ENCODE measurements at places on chromosomes 1 and 21.

GRCh38 chr1:223765719-223766340 is 53.5 kb downstream of the CAPN2 start:
- no peak for DNase-seq

GRCh38 chr1:1429671-1430073 is 5.8 kb upstream of the VWA1 start:
- DNase-seq: peak; percentile 73

- DNase-seq: peak; percentile 98
Observed at GRCh38 chr1:21022279-21023040, 154.2 kb downstream of the EIF4G3 start.

DNA sequence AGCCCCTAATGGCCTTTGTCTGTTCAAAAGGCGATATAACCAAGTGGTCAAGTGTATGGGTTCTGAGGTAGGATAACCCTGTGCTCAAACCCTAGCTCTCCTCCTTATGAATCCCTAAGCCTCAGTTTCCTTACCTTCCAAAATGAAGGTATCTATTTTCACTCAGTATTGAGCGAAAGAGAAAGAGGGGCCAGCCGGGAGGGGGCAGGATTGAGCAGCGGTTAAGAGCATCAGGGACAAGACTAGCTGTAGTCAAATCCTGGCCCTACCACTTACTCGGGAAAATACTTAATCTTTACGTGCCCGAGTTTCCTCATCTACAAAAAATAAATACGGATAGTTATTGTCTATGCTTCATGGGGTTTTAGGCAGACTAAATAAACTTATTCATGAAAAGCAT is 25.7 kb downstream of the LY9 start:
- no peak for DNase-seq

DNA sequence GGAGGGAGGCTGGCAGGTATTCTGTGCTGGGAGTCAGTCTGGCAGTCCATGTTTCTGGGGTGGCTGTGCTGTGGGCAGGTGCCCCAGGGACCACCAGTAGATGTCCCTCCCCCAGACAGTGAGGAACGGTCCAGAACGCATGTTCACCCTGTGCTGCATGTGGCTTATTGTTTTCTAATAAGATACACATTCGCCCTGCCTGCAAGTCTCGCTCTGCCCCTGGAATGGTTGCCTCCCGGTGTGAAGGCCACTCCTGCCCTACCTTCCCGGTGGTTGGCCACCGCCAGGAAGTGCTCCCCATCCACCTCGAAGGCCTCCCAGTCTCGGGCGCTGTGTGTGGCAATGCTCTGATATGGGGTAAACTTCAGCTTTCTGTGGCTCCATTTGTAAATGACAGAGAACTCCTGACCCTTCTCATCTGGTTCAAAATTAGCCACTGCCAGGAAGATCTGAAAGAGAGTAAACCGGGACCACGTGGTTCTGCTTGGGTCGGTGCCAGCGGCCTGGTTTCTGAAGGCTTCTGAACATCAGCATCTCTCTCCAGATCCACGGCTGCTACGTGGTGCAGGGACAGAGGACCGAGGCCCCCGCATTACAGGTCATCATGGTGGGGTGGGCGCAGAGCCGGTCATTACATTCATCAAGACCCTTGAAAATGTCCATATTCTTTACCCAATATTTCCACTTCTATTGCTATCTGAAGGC is 14.5 kb downstream of the KRTAP10-1 start:
- DNase-seq: no peak

- no peak for DNase-seq
Observed at GRCh38 chr21:26124421-26124833, 46.1 kb downstream of the APP start.

DNA sequence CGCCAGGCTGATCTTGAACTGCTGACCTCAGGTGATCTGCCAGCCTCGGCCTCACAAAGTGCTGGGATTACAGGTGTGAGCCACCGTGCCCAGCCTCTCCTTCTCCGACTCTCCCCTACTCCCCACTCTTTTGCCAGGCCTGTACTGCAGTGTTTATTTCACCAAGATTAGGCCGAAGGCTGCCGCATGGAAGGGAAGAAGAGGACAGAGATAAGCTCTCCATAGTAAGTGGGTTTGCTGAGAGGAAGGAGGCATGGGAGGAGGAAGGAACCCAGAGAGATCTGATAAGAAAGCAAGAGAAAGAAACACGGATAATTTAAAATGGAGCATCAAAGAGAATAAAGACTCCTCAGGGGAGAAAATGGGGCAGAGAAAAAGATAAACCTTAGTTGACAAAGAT is 8.7 kb downstream of the PTCH2 start:
- DNase-seq: no peak

GRCh38 chr21:38392661-38393060 is 105.6 kb downstream of the ERG start:
- DNase-seq: no peak

DNA sequence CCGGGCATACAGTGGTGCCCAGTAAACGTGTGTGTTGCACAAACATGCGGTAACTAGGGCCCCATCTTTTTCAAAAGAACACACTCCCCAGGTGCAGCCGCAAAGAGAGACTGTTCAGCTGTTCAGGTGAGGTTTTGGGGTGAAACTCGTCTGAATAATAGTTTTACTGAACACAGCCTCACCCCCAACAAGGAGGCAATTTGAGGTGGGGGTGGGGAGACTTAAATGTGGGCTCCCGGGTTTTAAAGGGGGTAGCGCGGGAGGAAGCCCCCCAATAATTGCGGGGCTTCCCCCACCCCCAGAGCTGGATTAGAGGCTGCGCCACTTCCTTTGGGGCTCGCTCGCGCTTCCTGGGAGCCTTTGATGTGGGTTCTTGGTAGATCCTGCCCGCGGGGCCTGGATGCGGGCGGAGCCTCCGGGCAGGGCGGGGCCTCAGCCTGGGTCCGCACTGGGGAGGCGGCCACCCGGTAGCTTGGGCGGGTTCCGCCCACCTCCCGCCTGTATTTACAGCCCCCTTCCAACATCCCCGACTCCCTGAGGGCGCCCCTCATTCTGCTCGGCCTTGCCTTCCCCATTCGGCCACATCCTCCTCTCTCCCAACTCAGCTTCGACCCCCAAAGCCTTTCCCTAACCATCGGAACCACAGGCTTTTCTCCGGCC is 6.4 kb upstream of the EPHA2 start:
- no peak for DNase-seq

DNA sequence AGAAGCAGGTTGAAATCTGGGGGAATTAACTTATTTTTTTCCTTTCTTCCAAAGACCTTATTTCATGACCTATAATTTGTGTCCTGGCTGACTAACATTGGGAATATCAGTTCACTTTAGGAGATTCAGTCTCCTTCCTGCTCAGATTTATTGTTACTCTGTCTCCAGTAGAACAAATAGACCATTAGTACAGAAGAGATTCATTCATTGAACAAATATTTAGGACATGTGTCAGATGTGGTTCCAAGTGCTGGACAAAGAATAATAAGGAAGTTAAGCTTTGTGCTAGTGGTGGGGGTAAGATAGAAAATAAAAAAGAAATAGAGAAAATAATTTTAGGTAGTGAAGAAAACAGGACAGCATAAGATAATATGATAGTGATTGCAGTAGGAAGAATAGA is 20.3 kb downstream of the ZMYM4 start:
- DNase-seq: no peak

DNA sequence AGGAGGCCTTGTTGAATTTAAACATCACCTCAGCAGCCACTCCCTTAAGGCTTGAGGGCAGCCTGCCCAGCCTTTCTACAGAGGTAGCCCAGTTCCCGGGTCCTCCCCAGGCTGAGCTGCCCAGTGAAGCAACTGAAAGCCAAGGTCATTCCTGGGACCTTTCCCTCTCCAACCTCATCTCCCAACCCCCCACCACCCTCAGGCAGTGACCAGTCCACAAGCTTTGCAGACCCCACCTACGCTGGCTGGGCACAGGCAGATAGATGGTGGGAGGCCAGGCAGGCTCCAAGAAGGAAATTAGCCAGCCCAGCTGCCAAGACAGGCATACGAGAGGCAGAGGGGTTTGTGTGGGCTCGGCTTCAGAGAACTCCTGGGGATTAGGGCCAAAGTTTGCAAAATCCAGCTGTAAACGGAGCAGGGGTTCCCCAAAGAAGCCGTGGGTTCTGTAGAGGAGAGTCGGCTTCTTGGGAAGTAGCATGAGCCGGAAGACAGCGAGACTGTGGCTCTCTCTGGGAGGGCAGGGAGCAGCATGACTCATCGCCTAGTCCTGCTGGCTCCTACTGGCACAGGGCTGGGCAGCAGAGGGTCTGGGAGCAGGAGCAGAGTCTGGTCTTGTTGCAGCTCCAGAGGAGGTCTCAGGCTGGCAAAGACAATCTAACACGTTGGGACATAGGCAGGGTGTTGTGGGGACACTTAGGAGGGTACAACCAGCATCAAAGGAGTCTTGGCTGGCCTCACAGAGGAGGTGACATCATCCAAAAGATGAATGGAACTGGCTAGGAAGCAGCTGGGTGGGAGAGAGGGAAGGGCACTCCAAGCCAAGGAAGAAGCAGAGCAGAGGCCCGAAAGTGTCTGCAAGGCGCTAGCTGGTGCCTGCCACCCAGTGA is 2.8 kb upstream of the ZC3H12A start:
- peak; percentile 91 for DNase-seq

- DNase-seq: no peak
Observed at GRCh38 chr1:109817881-109818270, 54.2 kb upstream of the EPS8L3 start.

- no peak for DNase-seq
Observed at GRCh38 chr1:117342397-117342796, 24.9 kb upstream of the MAN1A2 start.

DNA sequence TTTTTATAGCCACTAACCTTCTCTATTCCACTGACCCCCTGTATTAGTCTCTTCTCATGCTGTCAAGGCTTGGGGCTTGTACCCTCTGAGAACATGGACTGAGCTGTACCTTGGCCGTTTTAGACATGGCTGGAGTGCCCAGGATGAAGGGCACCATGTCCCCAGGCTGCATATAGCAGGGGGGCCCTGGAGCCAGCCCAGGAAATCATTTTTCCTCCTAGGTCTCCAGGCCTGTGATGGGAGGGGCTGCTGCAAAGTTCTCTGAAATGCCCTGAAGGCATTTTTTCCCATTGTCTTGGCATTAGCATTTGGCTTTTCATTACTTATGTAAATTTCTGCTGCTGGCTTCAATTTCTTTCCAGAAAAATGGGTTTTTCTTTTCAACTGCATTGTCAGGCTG is 119.5 kb downstream of the NTMT2 start:
- no peak for DNase-seq

- DNase-seq: no peak
Observed at GRCh38 chr1:115505148-115505571, 136.6 kb upstream of the VANGL1 start.

- DNase-seq: no peak
Observed at GRCh38 chr1:75522389-75522788, 88.5 kb downstream of the SLC44A5 start.

GRCh38 chr1:228150120-228150460 is 360 bp downstream of the GJC2 start:
- DNase-seq: no peak

GRCh38 chr1:160465123-160465522 is 57.9 kb downstream of the SLAMF6 start:
- no peak for DNase-seq

GRCh38 chr1:154445040-154445472 is 39.9 kb downstream of the IL6R start:
- no peak for DNase-seq

DNA sequence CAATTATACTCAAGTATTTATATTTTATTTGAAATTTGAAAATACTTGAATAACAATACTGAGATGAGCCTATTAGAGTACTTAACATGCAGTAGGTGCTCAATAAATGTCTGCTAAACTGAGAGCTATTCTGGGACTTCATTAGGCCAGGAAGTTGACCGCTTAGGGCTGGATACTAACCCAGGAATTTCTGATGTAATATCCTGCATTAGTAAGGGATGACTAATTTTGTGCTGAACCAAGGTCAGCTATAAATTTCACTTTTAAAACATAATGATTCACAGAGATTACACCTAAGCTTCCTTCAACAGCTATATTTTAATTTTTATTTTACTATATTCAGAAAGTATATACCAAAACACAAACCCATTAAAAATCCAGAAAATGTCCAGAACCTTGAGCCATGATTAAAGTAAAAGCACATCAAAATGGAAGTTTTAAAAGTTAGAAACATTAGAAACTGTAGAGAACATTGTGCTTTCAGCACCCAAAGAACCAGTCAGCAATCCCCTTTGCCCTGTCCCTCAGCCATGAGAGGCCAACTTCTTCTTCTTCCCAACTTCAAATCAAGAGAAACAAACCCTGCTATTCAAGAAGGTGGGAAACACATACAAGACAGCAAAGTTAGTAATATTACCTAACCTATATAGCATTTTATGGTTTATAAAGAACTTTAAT is 35.4 kb downstream of the WNT2B start:
- DNase-seq: no peak

GRCh38 chr1:77354536-77354935 is 72.7 kb downstream of the AK5 start:
- DNase-seq: no peak

- DNase-seq: peak; percentile 80
Observed at GRCh38 chr1:24186993-24187790, at the start of gene IFNLR1. IFNLR1 (minus strand) TSS chr1:24187289; CDS start chr1:24187248, 41 bp downstream.

DNA sequence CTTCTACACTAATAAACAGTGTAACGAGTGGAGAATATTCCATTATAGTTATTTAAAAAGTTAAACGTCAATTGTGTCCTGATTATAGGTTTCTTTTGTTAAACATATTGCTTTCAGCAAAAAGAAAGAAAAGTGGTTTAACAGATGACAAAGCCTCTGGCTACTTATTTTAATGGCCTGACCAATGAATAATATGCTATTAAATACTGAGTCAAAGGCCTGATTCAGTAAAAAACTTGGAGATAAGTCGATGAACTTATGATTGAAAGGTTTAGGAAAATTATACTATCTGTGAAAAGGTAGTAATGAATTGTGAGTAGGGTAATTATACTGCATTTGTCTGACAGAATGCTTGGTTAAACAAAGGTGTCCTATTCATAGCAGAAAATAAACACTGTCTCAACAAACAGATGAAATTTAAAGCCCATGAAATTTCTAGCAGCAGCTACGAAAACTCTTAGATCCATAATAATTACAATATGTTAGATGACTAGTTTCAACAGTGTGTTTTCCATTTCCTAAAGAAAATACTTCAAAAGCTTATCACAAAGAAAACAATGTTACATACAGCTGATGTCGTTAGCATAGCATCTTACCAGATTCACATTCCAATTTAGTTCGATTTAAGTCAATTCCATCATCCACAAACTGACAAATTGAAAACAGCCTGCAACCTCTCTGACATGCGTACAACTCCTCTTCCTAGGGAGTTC is 6.2 kb downstream of the TMEM59 start:
- DNase-seq: no peak

Data from NCI-H510A (cell line).